ENCODE measurements at places on chromosomes 16 and 17. TPM values are rescaled to one million over a fixed set of nuclear protein-coding genes. Genes with fewer than 3 reads are reported as not detected.

The CLEC3A gene
- not detected for total RNA-seq

The LGALS9C gene
- total RNA-seq, result not detected

The CACNG1 gene
- total RNA-seq, result not detected

The GRB7 gene
- 0.08 TPM for total RNA-seq

The HS3ST3A1 gene
- 55.3 TPM for total RNA-seq

The KRT40 gene
- total RNA-seq, result not detected

The SPATA32 gene
- 0.72 TPM for total RNA-seq

The SHCBP1 gene
- 4.3 TPM for total RNA-seq

The CLEC19A gene
- total RNA-seq, result not detected

The TBX2 gene
- total RNA-seq, result 38.9 TPM

The CMTM4 gene
- total RNA-seq, result 15.0 TPM

The TEKT5 gene
- total RNA-seq, result not detected

The C16orf86 gene
- 2.3 TPM for total RNA-seq

The CTRB1 gene
- not detected for total RNA-seq

The AGRP gene
- not detected for total RNA-seq

The OTOP2 gene
- not detected for total RNA-seq

The SYNGR2 gene
- 21.3 TPM for total RNA-seq

The POLDIP2 gene
- 79.9 TPM for total RNA-seq

The HOXB6 gene
- 64.5 TPM for total RNA-seq

The TBC1D3 gene
- total RNA-seq, result not detected

The FSCN2 gene
- 1.1 TPM for total RNA-seq

The GDPD3 gene
- 4.2 TPM for total RNA-seq

The NME3 gene
- total RNA-seq, result 98.0 TPM

The NTN3 gene
- total RNA-seq, result 1.2 TPM

The UBB gene
- 1,408 TPM for total RNA-seq
